Memory B cell (primary cell): ENCODE measurements at places on chromosomes 13 and 19.

GRCh38 chr19:3359015-3359918 is 7.1 kb upstream of the NFIC start:
- peak overlapping the region; percentile 88 for H3K4me3 ChIP-seq
- peak; percentile 56 for DNase-seq
- H3K27me3 ChIP-seq = peaks cover 2% of the 10 kb centered on the region

GRCh38 chr13:33134213-33134612 is 118.0 kb downstream of the KL start:
- no peak overlapping the region for H3K27ac ChIP-seq
- H3K4me1 ChIP-seq = no peaks in the 10 kb centered on the region
- DNase-seq = no peak
- no peaks in the 10 kb centered on the region for H3K27me3 ChIP-seq

DNA sequence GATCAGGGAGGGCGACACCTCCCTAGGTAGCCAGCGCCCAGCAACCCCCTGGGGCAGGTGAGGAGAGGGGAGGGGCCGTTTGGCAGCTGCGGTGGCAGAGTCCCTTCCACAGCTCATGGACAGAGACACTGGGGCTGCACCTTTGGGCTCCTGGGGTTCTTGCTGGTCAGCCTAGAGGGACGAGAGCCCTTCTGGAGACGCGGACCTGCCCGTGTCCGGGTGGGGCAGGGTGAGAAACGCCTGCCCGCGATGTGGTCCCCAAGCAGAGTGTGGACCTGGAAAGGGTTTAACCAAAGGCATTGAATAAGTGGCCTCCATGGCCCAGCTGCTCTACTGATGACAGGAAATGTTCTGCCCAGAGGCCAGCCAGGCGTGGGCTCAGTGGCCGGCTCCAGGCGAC is 38.3 kb downstream of the ADPRHL1 start:
- no peak overlapping the region for H3K27ac ChIP-seq
- peaks cover 8% of the 10 kb centered on the region for H3K27me3 ChIP-seq
- peaks cover 4% of the 10 kb centered on the region for H3K36me3 ChIP-seq
- H3K4me1 ChIP-seq = no peaks in the 10 kb centered on the region
- DNase-seq = no peak

GRCh38 chr19:41206456-41206855 is 12.6 kb upstream of the AXL start:
- no peak overlapping the region for H3K4me3 ChIP-seq
- no peaks in the 10 kb centered on the region for H3K36me3 ChIP-seq
- H3K4me1 ChIP-seq = no peaks in the 10 kb centered on the region

- H3K27me3 ChIP-seq = no peaks in the 10 kb centered on the region
- peaks cover 7% of the 10 kb centered on the region for H3K4me1 ChIP-seq
- H3K27ac ChIP-seq = peak overlapping the region; percentile 62
- no peaks in the 10 kb centered on the region for H3K36me3 ChIP-seq
- peak; percentile 63 for DNase-seq
These were observed 9.3 kb downstream of the PLEKHA4 start for GRCh38 chr19:48858984-48859710.

- H3K36me3 ChIP-seq = peaks cover 15% of the 10 kb centered on the region
- DNase-seq = peak; percentile 9
- peak overlapping the region; percentile 89 for H3K4me3 ChIP-seq
- peaks cover 30% of the 10 kb centered on the region for H3K4me1 ChIP-seq
- H3K27me3 ChIP-seq = no peaks in the 10 kb centered on the region
These were observed 1.2 kb downstream of the UQCRFS1 start for GRCh38 chr19:29211562-29212355.

DNA sequence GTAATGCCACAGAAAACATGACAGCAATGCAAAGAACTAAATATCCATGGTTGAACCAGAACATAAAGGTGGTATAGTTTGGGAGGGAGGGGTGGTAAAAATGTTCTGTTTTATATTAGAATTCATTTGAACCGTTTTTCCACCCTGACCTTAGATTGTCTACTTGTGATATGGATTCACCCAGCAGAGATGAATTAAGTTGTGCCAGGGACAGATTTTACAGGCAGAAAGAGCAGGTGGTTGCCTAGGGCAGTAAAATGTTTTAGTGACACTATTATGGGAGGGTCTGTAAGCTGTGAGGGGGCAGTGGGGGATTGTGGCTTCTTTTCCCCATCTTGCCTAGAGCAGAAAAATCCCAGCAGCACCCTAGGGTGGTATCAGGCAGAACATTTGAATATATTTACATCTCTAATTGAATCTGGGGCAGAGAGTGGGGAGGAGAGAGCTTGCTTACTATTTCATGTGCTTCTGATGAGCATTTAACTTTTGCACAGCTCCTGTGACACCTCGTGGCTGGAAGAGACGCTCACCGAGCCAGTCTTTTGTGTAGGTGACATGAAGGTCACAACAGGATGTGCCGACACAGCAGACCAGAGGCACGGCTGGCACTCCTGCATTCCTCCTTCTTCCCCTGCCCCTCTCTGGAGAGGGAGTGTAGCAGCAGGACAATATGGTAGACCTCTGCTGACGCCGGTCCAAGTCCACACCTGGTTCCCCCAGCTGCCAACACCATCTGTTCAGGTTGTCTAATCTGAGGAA is 452.3 kb downstream of the IRS2 start:
- no peak for DNase-seq
- no peak overlapping the region for H3K27ac ChIP-seq

DNA sequence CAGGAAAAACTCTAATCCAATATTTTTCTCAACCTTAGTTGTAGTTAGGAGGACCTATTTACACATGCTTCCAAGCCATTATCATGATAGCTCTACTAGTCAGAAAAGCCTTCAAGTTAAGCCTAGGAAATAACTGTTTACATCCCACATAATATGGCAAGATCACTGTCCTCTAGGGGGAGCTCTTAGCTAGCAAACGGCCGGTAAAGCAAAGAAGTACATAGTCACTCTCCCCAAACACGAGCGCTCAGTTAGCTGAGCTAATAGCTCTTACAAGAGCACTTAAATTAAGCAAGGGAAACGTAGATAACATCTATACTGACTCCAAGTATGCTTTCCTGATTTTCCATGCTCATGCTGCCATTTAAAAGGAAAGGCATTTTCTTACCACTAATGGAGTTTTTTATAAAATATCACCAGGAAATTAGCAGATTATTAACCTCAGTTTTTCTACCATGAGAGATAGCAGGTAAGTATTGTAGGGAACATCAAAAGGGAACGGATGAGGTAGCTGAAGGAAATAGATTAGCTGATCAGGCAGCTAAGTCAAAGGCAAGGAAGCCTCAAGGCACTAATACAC is 100.6 kb upstream of the PABPC3 start:
- no peaks in the 10 kb centered on the region for H3K36me3 ChIP-seq
- peaks cover 6% of the 10 kb centered on the region for H3K4me1 ChIP-seq
- H3K4me3 ChIP-seq = no peak overlapping the region
- peak; percentile 43 for DNase-seq
- no peak overlapping the region for H3K27ac ChIP-seq

DNA sequence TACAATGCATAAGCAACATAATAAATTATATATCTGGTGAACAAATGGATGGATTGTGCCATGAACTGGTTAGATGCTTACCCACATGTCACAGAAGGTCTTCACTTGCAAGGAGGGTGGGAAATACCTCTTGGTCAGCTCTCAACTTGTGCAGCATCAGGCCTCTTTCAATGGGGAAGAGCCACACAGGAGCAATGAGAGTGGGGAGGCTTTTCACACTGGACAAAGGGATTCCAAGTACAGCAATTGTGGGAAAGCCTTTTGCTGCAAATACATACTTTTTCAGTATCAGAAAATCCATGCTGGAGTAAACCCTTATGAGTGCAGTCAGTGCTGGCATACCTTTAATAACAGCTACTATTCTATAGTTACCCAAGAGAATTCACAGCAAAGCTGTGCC is 11.8 kb upstream of the ZNF543 start:
- H3K36me3 ChIP-seq = peaks cover 2% of the 10 kb centered on the region
- no peaks in the 10 kb centered on the region for H3K4me1 ChIP-seq
- H3K27ac ChIP-seq = no peak overlapping the region
- H3K4me3 ChIP-seq = no peak overlapping the region
- DNase-seq = no peak
- no peaks in the 10 kb centered on the region for H3K27me3 ChIP-seq

GRCh38 chr19:18428787-18429674 is 8.9 kb downstream of the ISYNA1 start:
- DNase-seq = peak; percentile 94
- no peaks in the 10 kb centered on the region for H3K36me3 ChIP-seq
- peak overlapping the region; percentile 74 for H3K4me3 ChIP-seq
- H3K27me3 ChIP-seq = no peaks in the 10 kb centered on the region
- H3K4me1 ChIP-seq = peaks cover 15% of the 10 kb centered on the region

GRCh38 chr19:3591876-3592613 is 6.8 kb downstream of the GIPC3 start:
- no peaks in the 10 kb centered on the region for H3K36me3 ChIP-seq
- peaks cover 3% of the 10 kb centered on the region for H3K27me3 ChIP-seq
- no peaks in the 10 kb centered on the region for H3K4me1 ChIP-seq
- H3K27ac ChIP-seq = no peak overlapping the region
- no peak overlapping the region for H3K4me3 ChIP-seq

- peak overlapping the region; percentile 18 for H3K4me3 ChIP-seq
- H3K27ac ChIP-seq = peak overlapping the region; percentile 84
- H3K27me3 ChIP-seq = no peaks in the 10 kb centered on the region
These were observed 31.4 kb downstream of the CERS4 start for GRCh38 chr19:8240274-8241229.

GRCh38 chr19:19568802-19569756 is 31.0 kb downstream of the CILP2 start:
- H3K4me3 ChIP-seq = no peak overlapping the region
- peaks cover 12% of the 10 kb centered on the region for H3K36me3 ChIP-seq
- DNase-seq = no peak
- no peaks in the 10 kb centered on the region for H3K27me3 ChIP-seq
- no peaks in the 10 kb centered on the region for H3K4me1 ChIP-seq
- H3K27ac ChIP-seq = no peak overlapping the region

- no peaks in the 10 kb centered on the region for H3K4me1 ChIP-seq
- H3K36me3 ChIP-seq = peaks cover 27% of the 10 kb centered on the region
- H3K4me3 ChIP-seq = no peak overlapping the region
- H3K27me3 ChIP-seq = no peaks in the 10 kb centered on the region
These were observed 19.6 kb downstream of the RNF6 start for GRCh38 chr13:26202365-26202972.

- no peaks in the 10 kb centered on the region for H3K36me3 ChIP-seq
- H3K4me1 ChIP-seq = no peaks in the 10 kb centered on the region
- no peak overlapping the region for H3K4me3 ChIP-seq
- H3K27me3 ChIP-seq = no peaks in the 10 kb centered on the region
These were observed 112.2 kb downstream of the FGF14 start for GRCh38 chr13:102289606-102290005.

GRCh38 chr19:31214086-31214485 is 135.2 kb downstream of the TSHZ3 start:
- peaks cover 3% of the 10 kb centered on the region for H3K36me3 ChIP-seq
- no peak overlapping the region for H3K27ac ChIP-seq
- H3K4me1 ChIP-seq = no peaks in the 10 kb centered on the region
- peaks cover 4% of the 10 kb centered on the region for H3K27me3 ChIP-seq

GRCh38 chr19:55276720-55277430 is 3.0 kb downstream of the HSPBP1 start:
- H3K4me3 ChIP-seq = peak overlapping the region; percentile 62
- H3K27me3 ChIP-seq = no peaks in the 10 kb centered on the region
- H3K27ac ChIP-seq = peak overlapping the region; percentile 94
- peaks cover 9% of the 10 kb centered on the region for H3K36me3 ChIP-seq

DNA sequence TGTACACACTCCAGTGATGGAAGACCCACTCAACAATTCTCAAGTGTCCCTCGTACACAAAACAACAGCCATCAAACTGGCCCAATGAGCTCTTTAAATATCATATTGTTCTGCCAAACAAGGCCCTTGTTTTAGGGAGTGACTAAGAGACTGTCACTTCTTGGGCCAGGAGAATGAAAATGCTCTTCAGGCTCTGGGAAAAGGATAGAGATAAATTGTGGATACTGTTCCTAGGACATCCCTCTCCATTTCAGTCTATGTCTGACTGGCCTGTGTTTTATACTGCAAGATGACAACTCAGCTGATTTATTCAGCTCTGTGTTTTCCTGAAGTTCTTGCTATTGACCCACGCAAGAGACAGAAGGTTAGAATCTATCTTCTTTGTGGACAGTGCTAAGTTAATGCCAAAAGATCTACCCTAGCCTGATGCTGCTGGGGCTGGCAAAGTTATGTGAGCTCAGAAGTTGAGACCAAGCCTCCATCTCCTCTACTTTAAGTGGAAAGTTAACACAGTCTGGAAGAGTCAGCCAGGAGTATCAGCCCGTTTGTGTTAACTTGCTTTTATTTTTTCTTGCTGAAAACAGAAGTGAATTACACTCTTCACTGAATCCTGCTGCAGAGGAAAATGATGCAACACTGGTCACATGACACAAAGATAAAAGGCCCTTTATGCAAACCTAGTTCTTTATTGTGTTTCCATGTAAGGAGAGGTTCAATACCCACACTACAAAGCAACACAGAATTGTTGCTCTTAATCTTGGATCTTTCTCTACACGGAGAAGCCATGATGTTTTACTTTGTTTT is 14.6 kb downstream of the FRY start:
- peak overlapping the region; percentile 29 for H3K27ac ChIP-seq
- DNase-seq = no peak
- H3K27me3 ChIP-seq = peaks cover 8% of the 10 kb centered on the region
- H3K4me3 ChIP-seq = peak overlapping the region; percentile 2
- peaks cover 19% of the 10 kb centered on the region for H3K4me1 ChIP-seq

GRCh38 chr13:44249431-44249836 is 124.2 kb upstream of the SERP2 start:
- H3K4me3 ChIP-seq = no peak overlapping the region
- no peak for DNase-seq

GRCh38 chr19:46787331-46788261 is 798 bp downstream of the SLC1A5 start:
- DNase-seq = peak; percentile 48
- peak overlapping the region; percentile 95 for H3K27ac ChIP-seq
- H3K4me3 ChIP-seq = peak overlapping the region; percentile 95
- no peaks in the 10 kb centered on the region for H3K27me3 ChIP-seq
- H3K4me1 ChIP-seq = peaks cover 39% of the 10 kb centered on the region

DNA sequence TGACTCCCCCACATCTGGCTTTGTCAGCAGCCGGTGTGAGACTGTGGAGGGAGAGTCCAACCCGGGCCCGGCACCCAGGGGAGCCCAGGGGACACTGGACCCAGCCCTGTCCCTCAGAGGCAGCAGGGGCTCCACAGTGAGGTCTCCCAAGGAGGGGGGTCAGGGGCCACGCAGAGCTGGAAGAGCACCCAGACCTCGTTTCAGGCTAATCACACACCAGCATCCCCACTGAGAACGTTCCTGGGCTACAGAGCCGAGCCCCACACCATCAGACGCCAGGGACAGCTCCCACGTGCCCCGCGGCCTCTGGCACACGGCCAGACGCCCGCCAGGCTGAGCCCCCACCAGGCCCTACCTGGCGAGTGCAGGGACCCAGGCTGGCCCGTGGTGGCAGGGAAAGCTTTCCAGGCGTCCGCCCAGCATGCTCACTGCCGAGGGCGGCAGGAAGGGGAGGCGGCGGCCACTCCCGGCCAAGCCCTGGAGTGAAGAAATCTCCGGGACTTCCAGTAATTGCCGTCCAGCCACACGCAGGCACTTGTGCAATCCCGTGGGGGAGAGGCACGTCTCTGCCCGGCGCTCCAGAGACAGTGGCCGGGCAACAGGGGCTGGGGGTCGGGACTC is 19.2 kb downstream of the SBNO2 start:
- peaks cover 2% of the 10 kb centered on the region for H3K36me3 ChIP-seq
- H3K4me1 ChIP-seq = no peaks in the 10 kb centered on the region
- no peaks in the 10 kb centered on the region for H3K27me3 ChIP-seq
- DNase-seq = no peak
- H3K4me3 ChIP-seq = no peak overlapping the region
- H3K27ac ChIP-seq = no peak overlapping the region

GRCh38 chr13:60584976-60585375 is 188.0 kb downstream of the TDRD3 start:
- H3K4me1 ChIP-seq = peaks cover 5% of the 10 kb centered on the region
- no peak overlapping the region for H3K27ac ChIP-seq
- H3K27me3 ChIP-seq = peaks cover 2% of the 10 kb centered on the region
- H3K4me3 ChIP-seq = no peak overlapping the region
